ENCODE measurements at places on chromosomes 6 and 20.

- DNase-seq = peak; percentile 53
Observed at GRCh38 chr6:2891768-2892170, 11.3 kb downstream of the SERPINB9 start.

DNA sequence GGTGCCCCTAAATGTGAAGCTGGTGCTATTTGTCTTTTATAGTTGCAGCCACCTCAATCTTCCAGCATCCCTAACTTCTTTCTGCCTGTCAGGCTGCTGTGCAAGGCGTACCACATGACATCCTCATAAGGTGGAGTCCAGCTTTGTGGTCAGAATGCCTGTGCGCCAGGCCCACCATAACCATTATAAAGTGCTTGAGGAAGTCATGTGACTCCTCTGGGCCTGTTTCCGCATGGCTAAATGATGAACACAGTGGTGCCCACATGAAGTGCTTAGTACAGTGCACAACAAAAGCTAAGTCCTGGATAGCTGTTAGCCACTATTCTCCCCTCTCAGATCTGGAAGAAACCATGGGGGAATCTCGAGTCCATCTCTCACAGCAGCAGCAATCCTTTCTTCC is 75.6 kb downstream of the INSM1 start:
- DNase-seq = no peak

DNA sequence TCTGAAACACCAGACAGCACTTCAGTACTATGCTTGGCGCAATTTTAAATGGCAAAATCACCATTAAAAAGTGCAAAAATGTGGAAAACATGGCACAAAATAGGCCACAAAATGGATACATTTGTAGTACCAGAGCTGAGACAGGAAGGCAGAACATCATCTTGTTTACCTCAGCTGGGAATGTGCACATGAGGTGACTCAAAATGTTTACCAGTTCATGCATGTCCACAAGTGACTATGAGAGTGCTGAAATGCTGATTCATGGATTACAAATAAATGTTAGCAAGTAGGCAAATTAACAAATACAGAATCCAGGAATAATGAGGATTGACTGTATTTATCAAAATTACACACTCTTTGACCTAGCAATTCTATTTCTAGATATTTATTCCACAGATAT is 201.6 kb downstream of the ISM1 start:
- DNase-seq = no peak

GRCh38 chr6:34339432-34339831 is 53.0 kb downstream of the NUDT3 start:
- DNase-seq = no peak

DNA sequence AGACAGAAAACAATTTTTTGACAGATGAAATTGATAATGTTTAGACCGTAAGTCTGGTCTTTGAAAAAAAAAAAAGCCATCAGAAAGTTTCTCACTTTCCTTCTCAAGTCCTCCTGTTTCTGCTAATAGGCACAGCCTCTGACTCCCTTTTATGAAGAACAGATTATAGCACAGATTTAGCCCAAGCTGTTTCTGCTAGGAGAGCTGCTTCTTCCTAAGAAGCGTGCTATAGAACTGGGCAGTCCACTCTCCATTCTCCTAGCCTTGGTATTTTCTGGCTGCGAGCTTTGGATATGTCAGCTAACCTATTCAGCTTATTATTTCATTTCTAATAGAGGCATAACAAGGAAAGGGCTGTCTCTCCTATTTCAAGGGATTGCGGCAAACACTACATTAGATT is 112.5 kb downstream of the SGK1 start:
- no peak for DNase-seq

GRCh38 chr6:163254341-163254835 is 160.1 kb upstream of the QKI start:
- no peak for DNase-seq

- DNase-seq = no peak
Observed at GRCh38 chr6:111382476-111383294, 100.3 kb downstream of the REV3L start.

GRCh38 chr6:143529095-143529494 is 17.6 kb upstream of the FUCA2 start:
- no peak for DNase-seq

- no peak for DNase-seq
Observed at GRCh38 chr6:154111025-154111424, 72.0 kb downstream of the OPRM1 start.

DNA sequence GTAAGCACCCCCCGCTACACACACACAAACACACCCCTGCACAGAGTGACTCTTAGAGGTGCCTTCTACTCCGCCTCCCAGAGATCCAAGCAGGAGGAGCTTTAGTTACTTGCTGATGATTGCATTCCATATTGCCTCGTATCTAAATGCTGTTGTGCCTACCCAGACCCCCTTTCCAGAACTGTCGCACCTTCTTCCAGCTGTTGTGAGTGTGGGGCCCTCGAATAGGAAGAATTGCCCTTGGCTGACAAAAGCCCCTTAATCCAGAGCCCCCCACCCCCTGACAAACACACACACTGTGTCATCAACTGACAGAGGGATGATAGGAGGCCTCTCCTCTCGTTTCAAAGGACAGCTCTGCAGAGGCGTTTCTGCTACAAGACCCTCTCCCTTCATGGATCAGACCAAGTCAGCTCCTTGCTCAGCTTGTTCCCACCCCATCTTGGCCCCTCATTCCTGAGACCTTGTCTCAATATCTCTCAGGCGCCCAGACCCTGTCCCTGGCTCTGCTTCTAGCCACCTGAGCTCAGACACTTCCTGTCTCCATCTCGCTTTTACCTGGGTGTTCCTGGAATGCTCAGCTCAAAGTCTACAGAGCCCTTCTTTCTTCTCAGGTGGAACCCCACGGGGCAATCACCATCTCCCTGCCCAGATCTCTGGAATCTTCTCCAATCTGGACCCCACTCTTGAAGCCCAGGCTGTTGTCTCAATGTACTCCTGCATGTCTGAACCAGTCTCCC is 4.0 kb upstream of the VSX1 start:
- DNase-seq = no peak

DNA sequence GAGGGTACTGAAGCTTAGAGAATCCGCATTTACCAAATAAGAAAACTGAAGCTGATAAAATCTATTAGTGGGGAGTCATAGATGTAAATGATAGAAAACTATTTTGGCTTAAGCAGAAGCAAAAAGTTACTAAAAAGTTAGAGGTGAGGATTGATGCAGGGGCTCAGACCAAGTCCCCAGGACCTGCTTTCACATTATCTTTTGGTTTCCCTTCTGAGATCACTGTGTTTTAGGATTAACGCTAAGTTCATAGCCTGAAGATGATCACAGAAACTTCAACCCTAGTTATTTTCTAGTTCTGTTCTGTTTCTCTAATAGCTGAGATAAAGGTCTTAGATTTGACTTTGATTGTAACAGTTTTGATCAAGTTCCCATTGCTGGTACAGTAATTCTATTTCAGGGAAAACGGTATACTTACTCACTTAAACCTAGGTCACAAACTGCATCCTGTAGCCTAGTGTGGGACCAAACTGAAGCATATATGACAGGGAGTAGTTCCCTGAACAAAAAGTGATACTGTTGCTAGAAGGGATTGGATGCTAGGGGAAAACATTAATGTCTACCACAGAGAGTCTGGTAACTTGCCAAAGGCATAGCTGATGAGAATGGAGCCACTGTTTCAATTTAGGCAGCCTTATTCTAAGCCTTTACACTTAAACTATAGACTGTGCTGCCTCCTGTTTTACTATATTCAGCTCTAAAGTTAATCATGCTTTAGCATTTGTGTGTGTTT is 13.1 kb downstream of the CYB5R4 start:
- no peak for DNase-seq

- no peak for DNase-seq
Observed at GRCh38 chr20:47950124-47950912, 165.0 kb upstream of the SULF2 start.

DNA sequence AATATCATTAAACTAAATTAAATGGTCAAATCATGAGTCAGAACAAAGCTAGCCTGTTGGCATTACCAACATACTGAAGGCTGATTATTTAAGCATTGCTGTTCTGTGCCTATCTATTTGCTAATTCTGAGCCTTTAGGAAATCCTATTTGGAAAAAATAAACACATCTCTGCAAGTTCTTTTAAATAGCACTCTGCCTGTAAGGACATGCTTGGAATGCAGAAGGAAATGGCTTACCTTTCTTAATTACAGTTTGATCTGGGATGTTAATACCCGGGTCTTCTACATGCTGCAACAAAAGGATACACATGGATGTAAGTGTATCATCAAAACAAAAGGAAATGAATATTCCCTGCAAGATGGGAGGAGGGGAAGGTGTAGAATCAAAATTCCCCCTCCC is 8.3 kb downstream of the TFAP2A start:
- no peak for DNase-seq

GRCh38 chr6:45704056-45704800 is 311.4 kb downstream of the CLIC5 start:
- DNase-seq = no peak

DNA sequence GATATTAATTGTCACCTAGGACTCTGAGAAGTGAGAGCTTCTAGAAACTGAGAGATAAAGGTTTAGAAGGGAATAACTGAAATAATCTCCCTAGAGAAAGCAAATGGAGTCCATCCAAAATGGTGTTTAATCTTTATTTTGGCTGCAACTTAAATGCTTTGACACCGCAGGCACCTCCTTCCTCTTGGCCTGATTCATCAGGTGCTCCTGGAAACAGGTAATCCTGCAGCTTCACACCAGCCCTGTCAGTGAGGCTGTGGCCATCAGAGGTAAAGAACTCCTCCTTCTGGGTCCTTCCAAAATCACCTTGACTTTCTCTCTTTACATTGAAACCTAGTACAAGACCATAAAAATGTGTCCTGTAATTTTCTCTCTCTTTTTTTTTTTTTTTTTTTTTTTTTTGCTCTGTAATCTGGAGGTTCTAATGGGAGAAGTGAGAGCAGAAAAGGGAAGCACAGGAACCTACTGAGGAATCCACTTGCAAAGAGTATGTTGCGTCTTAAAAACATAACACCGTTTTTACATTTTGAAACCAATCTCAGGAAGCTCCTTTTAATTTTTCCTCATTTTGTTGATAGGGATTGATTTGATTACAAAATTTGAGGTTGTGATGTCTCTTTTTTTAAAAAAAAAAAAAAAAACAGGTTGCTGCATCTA is 124.2 kb downstream of the LRRC1 start:
- no peak for DNase-seq

GRCh38 chr6:167108278-167108677 is 14.6 kb upstream of the CCR6 start:
- no peak for DNase-seq
